Activated CD4-positive, alpha-beta T cell treated with anti-CD3 and anti-CD28 coated beads for 4 hours (primary cell): ENCODE measurements at places on chromosomes 12 and 14.

DNA sequence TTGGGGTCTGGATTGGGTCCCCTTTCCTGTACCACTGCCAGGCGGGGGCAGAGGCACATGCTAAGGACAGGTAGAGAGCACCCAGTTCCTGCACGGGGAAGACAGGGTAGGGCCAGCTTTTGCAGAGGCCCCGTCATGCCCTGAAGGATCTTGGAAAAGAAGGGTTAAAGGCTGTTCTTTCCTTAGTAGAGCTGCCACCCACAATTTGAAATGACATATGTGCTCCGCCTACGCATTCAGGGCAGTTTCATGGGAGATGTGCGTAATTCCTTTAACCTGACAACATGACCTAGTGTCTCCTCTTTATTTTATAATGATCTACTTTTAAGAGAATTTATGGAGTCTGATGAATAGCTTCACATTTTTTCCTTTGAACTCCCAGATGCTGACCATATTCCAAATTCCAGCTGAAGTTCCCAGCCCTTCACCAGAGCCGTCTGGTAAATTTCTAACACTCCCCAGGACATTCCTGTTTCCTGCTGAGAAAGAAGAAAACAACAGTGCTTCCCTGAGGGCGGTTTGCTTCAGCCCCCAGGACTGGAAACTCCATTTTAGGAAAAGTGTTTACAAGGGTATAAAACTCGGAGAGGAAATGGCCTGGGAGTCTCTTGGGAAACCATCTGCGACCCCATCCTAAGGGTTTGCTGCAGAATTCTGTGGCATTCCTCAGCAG, 58.9 kb upstream of the PLEKHG3 start:
- no peak for DNase-seq

- DNase-seq, result no peak
These were observed 2.0 kb downstream of the PHB2 start for GRCh38 chr12:6968426-6968825.

DNA sequence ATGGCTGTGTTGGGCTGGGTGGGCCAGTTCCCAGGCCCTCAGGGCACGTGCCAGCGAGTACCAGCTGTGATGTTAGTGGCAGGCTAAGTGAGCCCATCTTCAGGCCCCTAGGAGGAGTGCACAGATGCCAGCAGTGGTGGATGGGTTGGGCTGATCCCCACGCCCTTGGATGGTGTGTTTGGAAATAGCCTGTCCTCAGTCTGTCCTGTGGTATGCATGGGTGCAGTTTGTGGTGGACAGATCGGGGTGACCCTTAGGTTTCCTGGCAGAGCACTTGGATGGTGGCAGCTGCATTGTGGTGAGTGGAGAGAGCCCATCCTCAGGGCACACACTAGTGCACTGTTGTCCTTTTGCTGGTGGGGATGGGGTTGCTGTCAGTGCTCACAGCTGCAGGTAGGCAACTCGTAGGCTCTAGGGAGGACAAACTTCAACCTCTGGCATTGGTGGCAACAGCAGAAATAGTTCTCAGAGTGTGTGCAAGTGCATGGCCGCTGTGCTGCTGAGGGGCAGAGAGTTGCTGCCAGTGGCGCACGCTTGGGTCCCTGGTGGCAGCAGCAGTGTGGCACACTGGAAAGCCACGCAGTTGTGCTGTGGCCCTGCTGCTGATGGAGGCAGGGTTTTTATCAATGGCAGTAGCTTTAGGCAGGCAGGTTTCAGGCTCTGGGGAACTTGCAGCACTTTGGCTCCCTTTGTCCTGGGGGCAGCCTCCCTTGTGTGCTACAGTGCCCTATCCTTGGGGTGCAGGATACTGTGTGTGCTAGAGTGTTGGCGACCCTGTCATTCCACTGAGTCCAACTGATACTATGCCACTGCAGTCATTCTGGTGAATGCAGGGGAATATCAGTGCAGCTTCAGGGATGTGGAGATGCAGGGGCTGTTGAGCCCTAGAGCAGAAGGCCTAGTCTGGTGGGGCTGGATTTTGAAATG, 65.5 kb downstream of the FBXO33 start:
- DNase-seq, result no peak

GRCh38 chr12:39867631-39868327, 238.1 kb downstream of the SLC2A13 start:
- DNase-seq, result no peak

GRCh38 chr12:68776976-68777610, 30.9 kb upstream of the MDM2 start:
- no peak for DNase-seq

DNA sequence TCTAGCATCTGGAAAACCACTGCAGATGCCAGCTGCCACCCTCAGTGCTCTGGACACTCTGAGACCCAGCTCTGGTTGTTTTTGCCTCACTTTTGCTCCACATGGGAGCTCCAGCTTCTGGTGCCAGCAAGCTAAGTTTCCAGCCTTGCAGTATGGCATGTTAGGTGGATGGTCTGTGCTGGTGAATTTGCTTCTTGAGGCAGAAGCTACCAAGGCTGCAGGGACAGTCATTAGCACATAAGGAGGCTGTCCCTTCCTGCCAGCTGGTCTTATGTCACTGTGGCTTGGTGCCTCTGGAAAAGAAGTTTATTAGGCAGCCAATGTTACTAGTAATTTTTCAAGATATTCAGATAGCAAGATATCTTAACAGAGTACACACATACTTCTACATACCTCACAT, 64.2 kb upstream of the CSRP2 start:
- no peak for DNase-seq

DNA sequence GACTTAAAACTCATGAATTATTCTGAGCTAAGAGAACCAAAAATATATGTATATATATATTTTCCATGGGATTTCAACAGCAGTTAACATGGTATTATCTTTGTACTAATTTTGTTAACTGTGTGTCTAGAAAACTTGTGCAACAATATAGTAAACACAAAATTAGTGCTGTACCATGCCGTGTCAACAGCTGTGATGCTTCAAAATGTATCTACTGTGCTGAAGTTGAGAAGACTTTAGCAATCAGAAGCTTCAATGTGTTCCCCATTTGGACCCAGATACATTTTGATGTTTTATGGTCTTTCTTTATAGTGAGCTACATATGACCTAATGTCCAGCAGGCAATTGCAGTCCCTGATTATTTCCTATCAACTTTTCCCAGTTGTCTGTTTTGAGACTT, 405.7 kb downstream of the DIO2 start:
- no peak for DNase-seq

- DNase-seq, result no peak
These were observed 87.0 kb downstream of the GLT1D1 start for GRCh38 chr12:128940090-128940888.

DNA sequence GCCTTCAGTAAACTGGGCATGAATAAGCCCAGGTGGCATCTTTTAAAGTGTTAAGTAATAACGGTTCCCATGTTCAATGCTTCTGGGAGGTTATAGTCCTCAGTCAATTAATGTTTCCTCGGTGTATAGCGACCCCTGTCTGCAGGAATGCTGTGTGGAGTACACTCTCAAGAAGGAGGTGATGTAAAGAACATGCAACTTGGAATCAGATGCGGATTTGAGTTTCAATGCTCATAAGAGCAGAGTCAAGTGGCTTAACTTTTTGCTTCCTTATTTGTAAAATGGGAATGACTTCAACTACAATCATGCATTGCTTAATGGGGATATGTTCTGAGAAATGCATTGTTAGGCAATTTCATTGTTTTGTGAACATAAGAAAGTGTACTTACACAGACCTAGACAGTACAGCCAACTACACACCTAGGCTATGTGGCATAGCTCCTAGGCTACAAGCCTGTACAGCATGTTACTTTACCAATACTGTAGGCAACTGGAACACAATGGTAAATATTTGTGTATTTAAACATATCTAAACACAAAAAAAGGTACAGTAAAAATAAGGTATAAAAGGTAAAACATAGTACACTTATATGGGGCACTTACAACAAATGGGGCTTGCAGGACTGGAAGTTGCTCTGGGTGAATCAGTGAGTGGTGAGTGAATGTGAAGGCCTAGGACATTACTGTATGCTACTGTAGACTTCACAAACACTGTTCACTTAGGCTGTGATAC, 6.7 kb upstream of the MRPS35 start:
- peak; percentile 65 for DNase-seq

- DNase-seq, result no peak
These were observed 644 bp upstream of the PPP4R4 start for GRCh38 chr14:94173471-94173884.

DNA sequence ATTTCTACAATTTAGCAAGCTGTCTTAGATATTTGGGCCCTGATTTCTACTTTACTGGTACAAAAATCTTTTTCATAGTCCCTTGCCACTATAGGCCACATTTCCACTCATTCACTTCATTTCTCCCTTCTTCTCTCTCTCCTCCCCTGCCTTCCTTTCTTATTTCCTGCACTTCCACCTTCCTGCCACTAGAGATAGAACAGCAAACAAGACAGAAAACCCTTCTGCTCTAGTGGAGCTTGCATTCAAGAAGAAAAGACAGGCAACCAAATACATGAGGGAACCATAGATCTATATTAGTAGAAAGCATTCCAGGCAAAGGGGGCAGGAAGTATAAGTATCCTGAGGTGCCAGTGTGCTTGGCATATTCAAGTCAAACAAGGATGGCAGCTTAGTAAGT, 623.5 kb downstream of the FLRT2 start:
- no peak for DNase-seq

DNA sequence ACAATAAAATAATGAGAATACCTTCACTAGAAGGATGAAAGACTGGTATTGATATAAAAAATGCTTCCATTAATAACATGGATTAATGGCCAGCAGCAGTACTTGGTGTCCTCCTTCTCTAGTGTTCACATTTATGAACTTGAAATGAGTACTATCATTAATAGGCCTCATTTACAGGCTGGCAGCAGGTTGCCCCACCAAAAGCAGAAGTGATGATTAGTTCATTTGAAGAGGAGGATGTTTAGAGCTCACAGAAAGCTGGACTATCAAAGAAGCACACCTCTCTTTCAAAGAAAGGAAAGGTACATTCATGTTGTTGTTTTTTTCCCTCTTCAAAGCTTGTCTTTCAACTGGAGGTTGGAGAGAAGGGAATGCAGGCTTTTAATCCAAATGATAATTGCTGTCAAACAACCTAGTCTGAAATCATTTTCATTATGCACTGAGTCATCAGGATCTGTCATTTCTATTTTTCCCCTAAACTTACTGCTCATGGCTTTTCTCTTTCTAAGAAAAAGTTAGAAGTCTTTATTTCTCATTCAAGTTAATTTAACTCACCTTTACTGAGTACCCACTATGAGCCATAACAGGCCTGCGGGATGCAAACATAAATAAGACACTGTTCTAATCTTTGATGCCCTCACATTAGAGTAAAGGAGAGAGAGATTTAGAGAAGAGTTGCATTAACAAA, 157.9 kb upstream of the GRIP1 start:
- no peak for DNase-seq

- no peak for DNase-seq
These were observed 22.3 kb downstream of the B4GALNT3 start for GRCh38 chr12:482061-482460.

GRCh38 chr12:57111031-57111734, at the start of gene STAT6:
Gene STAT6 (minus strand): TSS chr12:57111362. CDS start chr12:57108278, 3,084 bp downstream.
- DNase-seq, result peak; percentile 81

DNA sequence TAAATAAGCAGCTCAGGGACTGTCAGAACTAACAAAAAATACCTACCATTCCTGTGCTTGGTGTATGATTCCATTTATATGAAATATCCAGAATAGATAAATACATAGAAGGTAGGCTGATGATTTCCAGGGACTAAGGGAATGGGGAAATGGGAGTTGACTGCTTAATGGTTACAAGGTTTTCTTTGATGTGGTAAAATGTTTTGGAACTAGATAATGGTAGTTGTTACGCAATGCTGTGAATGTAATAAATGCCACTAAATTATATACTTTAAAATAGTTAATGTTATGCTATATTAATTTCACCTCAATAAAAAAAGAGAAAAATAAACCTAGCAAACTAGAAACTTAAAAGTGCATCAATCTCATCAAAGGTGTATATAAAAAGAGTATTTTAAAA, 41.1 kb downstream of the CEP83 start:
- DNase-seq, result no peak

DNA sequence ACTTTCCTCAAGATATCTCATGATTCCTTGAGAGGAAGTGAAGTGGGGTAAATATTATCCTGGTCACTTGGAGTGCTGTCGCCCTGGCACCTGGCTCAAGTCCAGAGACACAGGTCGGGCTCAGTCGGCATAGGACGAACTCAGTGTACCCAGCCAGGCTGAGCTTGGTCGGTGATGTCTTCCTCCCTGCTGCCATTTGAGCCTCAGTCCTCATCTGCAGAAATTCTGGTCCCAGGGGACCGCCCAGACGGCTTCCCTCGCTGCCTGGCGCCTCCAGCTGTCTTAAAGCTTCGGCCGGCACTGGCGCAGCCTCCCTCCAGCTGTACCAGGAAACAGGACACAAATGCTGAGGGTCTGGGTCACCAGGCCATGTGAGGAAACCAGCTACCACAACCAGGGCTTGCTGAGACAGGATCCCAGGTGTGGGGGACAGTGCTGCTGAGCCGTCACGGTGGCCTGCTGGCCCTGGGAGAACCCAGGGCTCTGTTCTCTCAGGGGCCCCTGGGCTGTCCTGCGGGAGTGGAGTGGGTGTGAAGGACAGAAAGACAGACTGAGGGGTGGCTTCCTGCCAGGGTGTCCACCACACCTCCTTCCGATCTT, 5.0 kb upstream of the KLC1 start:
- no peak for DNase-seq
